ENCODE measurements at places on chromosomes 6 and 20.

GRCh38 chr6:21438986-21439352 is 154.6 kb upstream of the SOX4 start:
- no peak for DNase-seq

DNA sequence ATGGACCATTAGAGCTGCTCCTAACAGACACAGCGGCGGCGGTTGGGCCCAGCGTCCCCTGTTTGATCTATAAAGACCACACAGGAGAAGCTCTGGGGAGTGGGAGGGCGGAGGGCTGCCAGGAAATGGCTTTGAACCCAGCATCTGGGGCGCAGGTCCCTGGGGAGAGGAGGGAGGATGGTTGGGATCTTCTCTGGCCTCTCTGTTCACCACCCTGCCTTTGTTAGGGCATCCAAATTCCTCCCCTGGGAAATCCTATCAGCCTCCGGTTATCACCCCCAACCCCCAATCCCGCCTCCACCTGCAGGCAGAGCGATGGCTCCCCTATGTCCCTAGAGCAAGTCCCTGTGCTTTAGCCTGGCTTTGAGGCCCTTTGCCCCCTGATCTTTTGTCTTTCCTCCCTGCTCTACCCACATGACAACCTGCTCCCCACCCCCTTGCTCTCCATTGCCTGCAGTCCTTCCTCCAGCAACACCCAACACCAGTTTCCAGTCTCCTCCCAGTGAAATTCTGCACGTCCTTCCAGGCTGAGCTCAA is 7.1 kb downstream of the XKR7 start:
- DNase-seq: no peak

GRCh38 chr20:37348792-37349516 is 3.0 kb downstream of the SRC start:
- no peak for DNase-seq

DNA sequence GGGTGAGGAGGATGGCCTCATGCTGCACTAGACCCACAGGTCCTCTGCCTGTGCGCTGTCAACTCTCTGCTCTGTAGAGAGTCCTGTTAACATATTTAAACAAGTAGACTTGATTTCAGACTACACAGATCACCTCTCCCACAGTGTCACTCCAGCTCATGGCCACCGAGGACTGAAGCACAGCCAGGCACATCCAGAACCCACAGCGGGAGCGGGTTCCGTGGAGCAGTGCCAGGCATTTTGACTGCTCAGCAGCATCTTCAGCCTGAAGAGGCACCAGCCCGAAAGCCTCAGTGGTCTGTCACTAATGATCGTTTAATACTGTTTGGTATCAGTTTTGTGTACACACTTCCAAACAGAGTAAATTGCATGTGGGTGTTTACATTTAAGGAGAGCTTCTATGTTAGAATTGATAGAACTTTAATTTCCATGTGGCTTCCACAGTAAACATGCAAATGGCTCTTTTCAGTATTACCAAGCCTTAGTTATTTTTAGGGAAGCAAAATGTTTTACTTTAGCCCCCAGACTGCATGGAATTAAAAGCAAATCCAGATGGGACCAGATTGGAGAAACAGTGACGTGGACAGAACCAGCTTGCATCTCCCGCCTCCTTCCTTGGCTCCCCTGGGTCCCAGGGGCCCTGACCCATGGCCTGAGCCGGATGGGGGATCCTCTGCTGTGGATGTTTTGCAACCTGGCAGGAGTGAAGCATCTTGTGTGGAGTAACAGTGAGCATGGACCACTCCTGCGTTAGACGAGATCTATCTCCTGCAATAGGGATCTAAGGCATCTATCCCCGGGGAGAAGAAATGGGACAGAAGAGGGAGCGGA is 196.7 kb upstream of the CDH4 start:
- no peak for DNase-seq

DNA sequence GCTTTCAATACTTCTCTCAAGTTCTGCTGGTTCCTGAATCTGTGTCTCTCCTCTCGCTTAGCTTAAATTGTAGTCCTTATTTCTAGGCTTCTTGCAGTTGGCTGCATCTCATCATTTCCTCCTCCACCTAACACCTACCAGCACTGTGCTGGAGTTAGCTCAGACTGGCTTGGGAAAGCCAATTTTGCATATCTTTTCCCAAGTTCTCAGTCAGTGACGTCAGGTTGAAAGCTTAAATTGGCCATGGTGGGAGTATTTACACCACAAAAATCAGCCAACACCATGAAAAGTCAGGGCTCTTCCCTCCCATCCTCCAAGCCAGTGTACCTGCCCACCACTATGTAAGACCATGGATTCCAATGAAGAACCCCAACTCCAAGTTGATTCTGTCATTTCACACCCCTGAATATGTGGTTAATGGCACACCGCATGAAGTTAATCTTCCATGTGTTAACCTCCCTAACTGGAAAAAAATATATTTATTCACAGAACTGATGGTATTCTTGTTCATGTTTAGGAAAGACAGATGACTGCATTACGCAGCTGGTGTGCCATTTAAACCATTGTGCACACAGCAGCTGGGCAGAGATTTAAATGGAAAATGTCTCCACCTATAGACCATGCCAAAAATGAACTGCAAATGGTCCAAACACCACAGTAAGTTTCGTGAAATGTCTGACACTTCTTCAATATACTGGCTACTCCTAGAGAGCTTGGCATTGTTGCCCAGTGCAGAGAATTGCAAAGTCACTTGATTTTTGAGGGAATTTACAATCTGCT is 274.1 kb upstream of the MAP3K7 start:
- no peak for DNase-seq

- DNase-seq: no peak
These were observed 47.2 kb downstream of the FILIP1 start for GRCh38 chr6:75446241-75446880.

GRCh38 chr6:44307217-44307616 is 5.9 kb downstream of the AARS2 start:
- DNase-seq: no peak

DNA sequence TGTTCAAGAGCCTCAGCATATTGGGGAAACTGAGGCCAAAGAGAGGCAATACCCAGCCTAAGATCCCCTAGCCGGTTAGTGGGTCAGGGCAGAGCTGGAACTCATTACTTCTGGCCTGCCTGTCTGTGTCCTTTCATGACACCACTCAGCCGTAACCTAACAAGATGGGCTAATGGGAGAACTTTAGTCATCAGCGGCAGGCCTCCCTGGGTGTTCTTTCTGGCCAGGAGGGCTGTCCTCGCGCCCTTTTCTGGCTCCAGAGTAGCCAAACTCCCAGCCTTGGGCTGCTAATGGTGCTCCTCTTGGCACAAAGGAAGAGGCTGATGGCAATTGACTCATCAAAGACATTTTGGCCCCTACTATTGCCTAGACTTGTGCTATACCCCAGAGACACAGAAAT is 76.6 kb downstream of the NCR2 start:
- no peak for DNase-seq

GRCh38 chr6:34041385-34041784 is 104.5 kb downstream of the GRM4 start:
- DNase-seq: no peak

GRCh38 chr20:61731363-61732181 is 334.1 kb downstream of the TAF4 start:
- DNase-seq: no peak

DNA sequence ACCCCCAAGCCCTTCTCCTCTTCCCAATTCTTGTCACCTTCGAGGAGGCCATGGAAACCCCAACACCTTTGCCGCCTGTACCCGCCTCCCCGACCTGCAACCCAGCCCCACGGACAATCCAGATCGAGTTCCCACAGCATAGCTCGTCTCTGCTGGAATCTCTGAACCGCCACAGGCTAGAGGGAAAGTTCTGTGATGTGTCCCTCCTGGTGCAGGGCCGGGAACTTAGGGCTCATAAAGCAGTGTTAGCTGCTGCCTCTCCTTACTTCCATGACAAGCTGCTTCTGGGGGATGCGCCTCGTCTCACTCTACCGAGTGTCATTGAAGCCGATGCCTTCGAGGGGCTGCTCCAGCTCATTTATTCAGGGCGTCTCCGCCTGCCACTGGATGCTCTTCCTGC is 675 bp downstream of the ZBTB9 start:
- no peak for DNase-seq

DNA sequence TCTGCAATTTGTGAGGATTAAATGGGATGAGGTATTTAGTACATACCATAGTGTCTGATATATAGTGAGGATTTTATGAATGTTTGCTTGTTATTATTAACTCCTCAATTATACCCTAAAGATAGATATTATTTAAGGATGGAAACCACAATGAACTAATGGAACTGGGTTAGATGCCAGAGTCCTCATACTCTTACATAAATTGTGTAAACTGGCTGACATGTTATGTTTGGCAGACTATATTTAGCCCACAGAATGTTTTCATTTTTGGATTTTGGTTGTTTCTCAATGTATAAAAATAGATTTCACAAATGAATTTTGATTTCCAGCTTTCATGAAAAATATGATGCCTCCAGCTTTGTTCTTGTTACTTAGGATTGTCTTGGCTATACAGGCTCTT is 37.6 kb downstream of the HTR1B start:
- no peak for DNase-seq

GRCh38 chr6:133298335-133298734 is 57.2 kb downstream of the EYA4 start:
- no peak for DNase-seq

GRCh38 chr6:67886840-67887292 is 748.2 kb upstream of the ADGRB3 start:
- no peak for DNase-seq

GRCh38 chr20:19858466-19859371 is 100.7 kb downstream of the RIN2 start:
- no peak for DNase-seq

- no peak for DNase-seq
These were observed 196.0 kb downstream of the MYLK4 start for GRCh38 chr6:2554651-2555260.

DNA sequence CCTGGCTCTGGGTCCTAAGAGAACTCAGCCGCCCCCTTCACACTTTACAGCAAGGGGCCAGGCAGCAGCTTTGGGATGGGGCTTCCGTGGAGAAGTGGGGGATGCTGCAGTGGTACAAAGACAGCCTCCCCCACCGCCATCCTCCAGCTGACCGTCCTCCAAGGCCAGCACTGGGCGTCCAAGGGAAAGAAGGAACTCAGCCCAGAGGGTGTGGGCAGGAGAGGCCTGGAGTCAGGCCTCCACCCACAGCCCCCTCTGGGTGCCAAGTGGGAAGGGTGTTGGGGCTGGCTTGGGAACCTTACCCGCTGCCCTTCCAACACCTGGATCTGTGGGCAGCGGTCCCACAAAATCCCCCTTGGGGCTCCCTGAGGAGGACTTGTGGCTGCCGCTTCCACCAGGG is 13.1 kb downstream of the STMN3 start:
- DNase-seq: no peak

DNA sequence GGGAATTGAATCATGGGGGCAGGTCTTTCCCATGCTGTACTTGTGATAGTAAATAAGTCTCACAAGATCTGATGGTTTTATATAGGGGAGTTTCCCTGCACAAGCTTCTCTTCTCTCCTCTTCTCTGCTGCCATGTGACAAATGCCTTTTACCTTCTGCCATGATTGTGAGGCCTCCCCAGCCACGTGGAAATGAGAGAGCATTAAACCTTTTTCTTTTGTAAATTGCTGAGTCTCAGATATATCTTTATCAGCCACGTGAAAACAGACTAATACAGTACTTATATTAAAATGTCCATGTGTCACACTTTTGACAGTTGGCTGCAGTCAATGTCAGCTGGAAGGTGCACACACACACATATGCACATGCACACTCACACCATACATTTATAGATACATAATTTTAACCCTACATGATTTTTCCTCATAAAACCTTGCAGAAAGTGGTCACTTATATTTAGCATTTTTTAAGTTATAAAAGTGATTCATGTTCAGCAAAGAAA is 128.9 kb downstream of the OTOR start:
- no peak for DNase-seq

GRCh38 chr6:82818727-82819126 is 246.9 kb downstream of the UBE3D start:
- no peak for DNase-seq

DNA sequence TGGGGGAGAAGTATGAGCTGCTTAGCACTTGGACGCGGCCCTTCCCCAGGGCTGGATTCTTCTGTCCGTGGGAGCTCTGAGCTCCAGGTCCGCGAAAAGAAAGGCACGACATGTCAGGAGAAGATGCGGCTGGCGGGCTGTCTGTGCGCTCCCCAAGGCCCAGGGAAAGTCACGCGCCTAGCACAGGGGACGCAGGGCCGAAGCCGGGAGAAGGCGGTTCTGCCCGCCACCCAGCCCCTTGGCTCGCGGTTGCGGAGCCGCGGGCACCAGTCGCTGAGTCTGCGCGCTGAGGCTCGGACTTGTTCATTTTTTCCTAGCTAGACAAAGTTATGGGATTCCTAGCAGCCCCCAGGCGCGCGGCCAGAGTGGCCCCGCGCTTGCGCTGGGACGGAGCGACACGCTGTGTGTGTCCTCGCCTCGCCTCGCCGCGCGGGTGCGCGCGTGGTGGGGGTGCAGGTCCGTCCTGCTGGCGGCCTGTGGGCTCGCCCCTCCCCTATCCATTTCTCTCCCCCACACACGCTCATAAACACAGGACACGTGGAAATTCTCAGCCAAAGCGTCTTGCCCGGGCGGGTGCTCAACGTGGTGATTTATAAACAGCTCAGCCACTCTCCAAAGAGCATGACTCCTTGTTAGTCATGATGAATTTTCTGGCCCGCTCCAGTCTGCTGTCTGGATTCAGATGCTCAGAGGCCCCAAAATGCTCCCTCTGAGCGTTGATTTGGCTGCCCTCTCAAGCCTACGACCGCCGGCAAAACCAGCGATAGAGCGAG is 1.9 kb upstream of the POU3F2 start:
- DNase-seq: no peak

DNA sequence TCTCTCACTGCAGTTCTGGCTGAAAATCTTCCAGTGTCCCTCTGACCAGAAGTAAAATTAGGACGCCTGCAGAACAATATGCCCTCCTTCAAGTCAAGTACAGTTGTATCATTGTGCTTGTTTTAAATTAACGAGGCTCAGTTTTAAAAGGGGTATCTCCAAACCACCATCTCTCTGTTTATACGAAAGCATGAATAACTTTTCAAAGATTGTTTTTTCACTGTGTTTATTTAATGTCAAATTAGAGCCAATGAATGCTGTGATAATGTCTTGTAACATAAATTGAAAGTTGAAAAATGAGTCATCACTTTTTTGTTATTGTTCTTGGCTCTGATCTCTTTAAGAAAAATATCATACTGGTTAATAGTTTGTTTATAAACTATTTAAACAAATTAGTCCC is 230.7 kb upstream of the THEMIS start:
- DNase-seq: no peak

DNA sequence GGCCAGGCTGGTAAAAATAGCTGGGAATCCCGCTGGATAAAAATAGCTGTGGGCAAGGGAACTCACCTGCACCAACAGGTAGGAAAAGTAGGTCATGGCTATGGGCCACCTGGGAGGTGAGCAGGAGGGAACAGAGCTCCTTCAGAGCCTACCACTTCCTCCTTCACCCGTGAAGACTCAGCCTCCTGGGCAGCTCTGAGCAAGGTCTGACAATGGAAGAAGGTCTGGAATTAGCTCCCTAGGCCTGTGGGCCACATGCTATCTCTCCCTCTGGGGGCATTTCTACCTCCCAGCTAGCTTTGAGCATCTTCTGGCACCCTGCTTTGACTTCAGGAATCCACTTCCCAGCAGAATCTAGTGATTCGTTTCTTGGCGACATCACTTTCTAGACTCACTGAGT is 153.9 kb downstream of the MRPL14 start:
- no peak for DNase-seq
